ENCODE measurements at places on chromosomes 6 and 20.

- peak; percentile 99 for DNase-seq
These were observed 13.6 kb upstream of the CALHM6 start for GRCh38 chr6:116447496-116448011.

DNA sequence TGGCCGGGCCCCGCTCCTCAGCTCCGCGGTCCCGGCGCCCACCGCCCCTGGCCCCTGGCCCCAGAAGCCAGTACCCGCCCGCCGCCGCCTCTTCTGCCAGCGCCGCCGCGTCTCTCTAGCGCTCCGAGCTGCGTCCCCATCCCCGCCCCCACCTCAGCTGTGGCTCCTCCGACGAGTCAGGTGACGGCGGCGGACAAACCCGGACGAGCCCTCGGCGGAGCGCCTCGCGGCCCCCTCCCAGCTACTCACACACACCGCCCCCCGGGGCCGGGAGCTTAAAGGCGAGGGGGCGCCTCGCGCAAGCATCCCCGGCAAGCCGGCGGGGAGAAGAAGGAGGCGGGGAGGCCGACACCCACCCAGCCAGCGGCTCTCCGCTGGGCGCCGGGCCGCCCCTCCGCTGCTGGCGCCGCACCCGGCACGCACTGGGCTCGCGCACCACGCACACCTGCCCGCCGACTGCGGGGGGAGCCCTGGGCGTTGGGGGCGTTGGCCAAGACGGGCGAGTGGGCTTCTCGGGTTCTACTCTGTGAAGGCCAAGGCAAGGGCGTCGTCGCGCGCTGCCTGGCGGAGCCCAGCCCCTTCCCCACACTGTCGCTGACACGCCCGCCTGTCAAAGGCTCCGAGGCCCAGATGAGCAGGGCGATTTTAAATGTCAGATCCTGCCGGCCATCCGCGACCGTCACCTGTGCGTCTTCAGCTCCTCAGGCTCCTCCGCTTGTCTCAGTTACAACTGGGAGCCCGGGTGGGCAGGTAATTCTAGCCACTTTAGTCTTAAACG is at the start of gene SNAP91:
TSS of gene SNAP91 (minus strand) at position 132 of the 778 bp plus-strand sequence. CDS start 1,174 bp downstream, outside the sequence.
- DNase-seq: no peak

DNA sequence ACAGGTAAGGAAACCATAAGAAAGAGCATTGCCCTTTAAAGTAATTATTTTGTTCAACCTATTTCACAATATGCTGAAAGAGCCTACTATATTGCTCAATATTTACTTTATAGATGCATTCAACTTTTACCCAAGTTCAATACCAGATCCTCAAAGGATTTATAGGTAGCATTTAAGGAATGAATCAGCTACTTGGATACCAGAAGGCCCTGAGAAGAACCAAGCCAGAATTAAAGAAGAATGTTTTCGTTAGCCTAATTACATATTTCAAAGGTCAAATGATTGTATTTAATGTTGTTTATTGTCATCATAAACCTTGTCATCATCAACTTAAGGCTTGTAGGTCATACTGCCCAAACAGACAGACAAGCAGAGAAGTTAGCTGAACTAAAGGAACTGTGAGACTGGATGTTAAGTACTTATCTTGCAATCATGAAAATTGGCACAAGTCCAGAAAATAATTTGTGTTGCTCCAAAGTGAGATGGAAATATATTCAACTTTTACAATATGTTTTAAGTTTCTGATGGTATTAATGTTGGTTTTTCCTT is 636.7 kb downstream of the RFPL4B start:
- no peak for DNase-seq

GRCh38 chr6:29490552-29490951 is 2.8 kb upstream of the MAS1L start:
- DNase-seq: no peak

DNA sequence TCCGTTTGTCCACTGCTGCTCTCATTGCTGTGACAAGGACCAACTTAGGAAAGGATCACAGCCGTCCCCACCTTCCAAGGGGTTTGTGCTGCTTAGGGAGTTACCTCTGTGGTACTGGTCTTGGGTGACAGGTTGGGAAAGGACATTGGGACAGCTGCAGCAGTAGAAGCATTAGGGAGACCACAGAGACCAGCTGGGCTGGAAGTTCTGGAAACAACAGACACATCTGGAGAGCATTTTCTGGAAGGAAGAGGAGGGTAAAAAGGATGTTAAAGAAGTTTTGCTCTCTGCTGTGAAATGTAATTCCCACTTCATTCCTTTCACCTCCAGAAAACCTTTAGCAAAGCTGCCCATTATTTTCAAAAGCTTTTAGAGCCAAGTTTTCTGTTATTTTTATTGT is 304.2 kb downstream of the LRFN2 start:
- DNase-seq: no peak

GRCh38 chr6:137581019-137581707 is 87.0 kb upstream of the OLIG3 start:
- DNase-seq: no peak

GRCh38 chr6:108526739-108527174 is 34.0 kb upstream of the FOXO3 start:
- no peak for DNase-seq

- DNase-seq: no peak
These were observed 153.6 kb downstream of the GMPR start for GRCh38 chr6:16392010-16392409.

- no peak for DNase-seq
These were observed 133.9 kb downstream of the JPH2 start for GRCh38 chr20:44053046-44053445.

DNA sequence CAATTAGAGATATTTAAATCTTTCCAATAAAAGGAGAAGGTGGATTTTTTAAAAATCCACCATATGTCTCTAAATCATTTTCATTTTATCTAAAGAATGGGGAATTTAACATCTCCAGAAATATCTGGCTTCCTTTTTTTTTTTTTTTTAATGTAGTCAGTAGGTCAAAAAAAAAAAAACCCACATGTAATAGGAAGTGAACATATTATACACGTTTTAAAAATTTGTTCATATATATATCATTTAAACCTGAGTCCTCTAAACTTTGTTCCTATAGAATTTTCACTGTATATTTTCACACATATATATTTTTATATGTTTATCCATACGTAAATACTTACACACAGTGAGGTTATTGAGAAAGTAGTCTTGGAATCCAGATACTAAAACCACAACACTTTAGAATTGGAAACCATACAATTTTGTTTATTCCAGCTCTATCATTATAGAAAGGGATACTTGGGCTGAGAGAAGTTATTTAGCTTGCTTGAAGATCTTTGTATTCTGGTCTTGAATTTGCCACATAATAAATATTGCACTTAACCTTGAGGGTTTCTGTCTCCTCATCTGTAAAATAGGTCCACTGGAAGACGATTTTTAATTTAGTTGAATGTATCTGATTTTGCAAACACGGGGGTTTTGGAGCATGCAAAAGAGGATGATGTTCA is 62.1 kb upstream of the ZNF217 start:
- DNase-seq: no peak

GRCh38 chr6:29909985-29910384 is 32.3 kb upstream of the HLA-A start:
- no peak for DNase-seq

Data from NCI-H226 (cell line).